Mammary microvascular endothelial cell (primary cell): ENCODE measurements at places on chromosomes 4 and X. TPM values are rescaled to one million over a fixed set of nuclear protein-coding genes. Genes with fewer than 3 reads are reported as not detected.

The CFP gene
- 0.20 TPM in 1 of 2 replicates, not detected in the other for total RNA-seq

The FAM236D gene
- total RNA-seq, result not detected in 2 replicates

The BMP3 gene
- not detected in 2 replicates for total RNA-seq

The SMIM10 gene
- total RNA-seq, result 1.5 and 3.3 TPM in 2 replicates

The ADH5 gene
- total RNA-seq, result 77.9 and 79.7 TPM in 2 replicates

The ERAS gene
- not detected in 2 replicates for total RNA-seq

The GUCY1A1 gene
- total RNA-seq, result 0.67 and 1.3 TPM in 2 replicates

The NXT2 gene
- 8.7 and 9.6 TPM in 2 replicates for total RNA-seq

The MSX1 gene
- total RNA-seq, result 14.8 and 21.0 TPM in 2 replicates

The PROM1 gene
- not detected in 2 replicates for total RNA-seq

The KLHL8 gene
- 4.3 and 5.0 TPM in 2 replicates for total RNA-seq

The FAM53A gene
- total RNA-seq, result 0.39 and 0.60 TPM in 2 replicates

The COX7B gene
- 443 and 492 TPM in 2 replicates for total RNA-seq

The GPM6B gene
- 0.25 and 0.47 TPM in 2 replicates for total RNA-seq

The MCTS1 gene
- total RNA-seq, result 65.8 and 72.8 TPM in 2 replicates

The SPIN2B gene
- total RNA-seq, result 6.2 and 11.6 TPM in 2 replicates

The ASB12 gene
- not detected in 2 replicates for total RNA-seq

The TMEM31 gene
- not detected in 2 replicates for total RNA-seq

The DCAF12L1 gene
- 0.07 TPM in 1 of 2 replicates, not detected in the other for total RNA-seq

The ADRA2C gene
- total RNA-seq, result 0.27 TPM in 1 of 2 replicates, not detected in the other

The GPR82 gene
- total RNA-seq, result not detected in 2 replicates
